Kidney (tissue), 22 donors: ENCODE measurements at places on chromosomes 11 and 22. TPM values are rescaled to one million over a fixed set of nuclear protein-coding genes. Genes with fewer than 3 reads are reported as not detected.
A peak's percentile ranks its signal among the peaks of the same experiment; 100 is the strongest.

The RFPL2 gene
- not detected for total RNA-seq

The SMDT1 gene
- total RNA-seq = 113 TPM

The VPREB1 gene
- not detected for total RNA-seq

The CHST1 gene
- 2.8 TPM for total RNA-seq

The GPHA2 gene
- total RNA-seq = not detected

- H3K27me3 ChIP-seq = no peaks in the 10 kb centered on the region
- H3K4me1 ChIP-seq = no peaks in the 10 kb centered on the region
- H3K36me3 ChIP-seq = no peaks in the 10 kb centered on the region
- no peak overlapping the region for H3K27ac ChIP-seq
- DNase-seq = peak; percentile 20
Observed at GRCh38 chr11:82988936-82989627, 82.6 kb downstream of the RAB30 start.

DNA sequence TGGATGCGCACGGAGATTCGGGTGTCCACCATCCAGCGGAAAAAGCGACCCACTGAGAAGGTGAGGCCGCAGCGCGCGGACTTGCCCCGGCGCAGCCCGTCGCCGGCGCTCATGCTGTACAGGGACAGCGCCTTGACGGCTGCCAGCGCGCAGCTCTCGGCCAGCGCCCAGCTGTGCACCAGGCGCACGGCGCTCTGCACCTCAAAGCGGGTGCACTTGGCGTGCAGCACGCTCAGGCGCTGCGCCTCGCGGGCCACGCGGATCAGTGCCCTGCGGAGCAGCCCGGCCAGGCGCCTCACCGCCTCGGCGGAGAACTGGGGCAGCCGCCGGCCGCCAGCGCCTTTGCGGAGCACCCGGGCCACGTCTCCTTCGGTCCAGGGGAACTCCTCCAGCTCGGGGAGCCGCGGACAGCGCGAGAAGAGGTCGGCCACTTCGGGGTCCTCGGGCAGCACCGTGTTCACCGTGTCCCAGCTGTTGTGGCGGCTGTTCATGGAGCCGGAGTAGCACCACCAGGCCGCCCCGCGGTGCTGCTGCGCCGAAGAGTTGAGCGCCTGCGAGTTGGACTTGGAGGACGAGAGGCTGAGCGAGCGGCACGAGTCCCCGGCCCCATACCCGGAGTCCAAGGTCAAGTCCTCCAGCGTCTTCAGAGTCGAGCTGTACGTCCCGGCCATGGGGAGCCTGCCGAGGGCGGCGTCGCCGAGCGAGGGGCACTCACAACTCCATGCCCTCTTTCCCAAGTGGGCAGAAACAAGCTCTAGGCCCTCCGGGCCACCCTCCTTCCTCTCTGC, 703 bp downstream of the ABTB2 start:
- H3K27me3 ChIP-seq = peaks cover 11% of the 10 kb centered on the region
- no peaks in the 10 kb centered on the region for H3K4me1 ChIP-seq
- H3K36me3 ChIP-seq = no peaks in the 10 kb centered on the region
- peak overlapping the region; percentile 27 for H3K4me3 ChIP-seq

- DNase-seq = no peak
- no peaks in the 10 kb centered on the region for H3K27me3 ChIP-seq
- H3K27ac ChIP-seq = no peak within 1 kb of the TSS
- H3K36me3 ChIP-seq = no peaks in the 10 kb centered on the region
- H3K4me1 ChIP-seq = no peaks in the 10 kb centered on the region
Observed at GRCh38 chr22:30471616-30472318, at the start of gene SEC14L3. TSS of gene SEC14L3 (minus strand) at chr22:30472017. CDS start at chr22:30471958, 59 bp downstream.

DNA sequence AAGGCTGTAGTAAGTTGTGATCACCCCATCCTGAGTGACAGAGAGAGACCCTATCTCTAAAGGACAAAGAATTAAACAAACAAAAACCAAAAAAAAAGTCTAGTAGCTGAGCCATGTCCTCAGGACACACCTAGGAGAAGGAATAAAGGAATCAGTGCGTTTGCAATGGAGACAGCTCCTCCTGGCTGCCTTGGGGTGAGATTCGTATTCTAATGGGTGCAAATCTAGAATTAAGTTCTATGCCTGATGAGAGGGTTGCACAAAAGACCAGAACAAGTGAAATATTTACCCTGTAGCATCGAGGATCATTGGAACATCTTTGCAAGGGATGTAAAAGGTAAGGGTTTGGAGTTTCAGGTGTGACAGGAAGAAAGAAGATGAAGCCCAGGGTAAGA, 70.3 kb upstream of the BMAL1 start:
- no peaks in the 10 kb centered on the region for H3K4me1 ChIP-seq
- H3K27me3 ChIP-seq = no peaks in the 10 kb centered on the region
- no peaks in the 10 kb centered on the region for H3K36me3 ChIP-seq
- H3K4me3 ChIP-seq = no peak overlapping the region

DNA sequence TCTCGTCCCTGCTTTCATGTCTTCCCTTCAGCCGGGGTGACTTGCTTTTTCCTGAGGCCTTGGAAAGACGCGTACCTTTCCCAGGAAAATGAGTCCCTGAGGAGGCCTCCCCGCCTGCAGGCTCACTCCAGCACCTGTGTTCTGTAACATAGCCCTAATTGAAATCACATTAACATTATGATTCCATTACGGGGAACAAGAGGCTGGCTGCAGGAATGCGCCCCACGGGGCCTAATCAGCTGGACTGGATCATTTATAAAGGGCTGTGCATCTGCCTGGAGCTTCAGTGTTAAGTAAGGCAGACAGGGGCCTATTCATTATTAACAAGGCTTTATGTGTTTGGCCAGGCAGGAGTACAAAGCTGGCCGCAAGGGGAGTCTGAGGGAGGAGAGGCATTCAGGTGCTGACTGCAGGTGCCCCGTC, 41.9 kb upstream of the TSPAN18 start:
- H3K27ac ChIP-seq = no peak overlapping the region
- H3K36me3 ChIP-seq = no peaks in the 10 kb centered on the region
- DNase-seq = no peak
- no peaks in the 10 kb centered on the region for H3K27me3 ChIP-seq
- H3K4me3 ChIP-seq = no peak overlapping the region
- H3K4me1 ChIP-seq = no peaks in the 10 kb centered on the region

GRCh38 chr11:112175599-112175952, 264 bp downstream of the BCO2 start:
- no peak for DNase-seq
- peak overlapping the region; percentile 41 for H3K4me3 ChIP-seq
- H3K4me1 ChIP-seq = no peaks in the 10 kb centered on the region
- no peaks in the 10 kb centered on the region for H3K27me3 ChIP-seq
- no peak overlapping the region for H3K27ac ChIP-seq

- DNase-seq = no peak
- H3K4me1 ChIP-seq = no peaks in the 10 kb centered on the region
- no peak overlapping the region for H3K4me3 ChIP-seq
- no peaks in the 10 kb centered on the region for H3K27me3 ChIP-seq
- H3K27ac ChIP-seq = no peak overlapping the region
- no peaks in the 10 kb centered on the region for H3K36me3 ChIP-seq
Observed at GRCh38 chr11:57100638-57101331, 81.0 kb upstream of the LRRC55 start.

GRCh38 chr22:39638958-39639357, 68.4 kb downstream of the CACNA1I start:
- no peak for DNase-seq
- no peaks in the 10 kb centered on the region for H3K4me1 ChIP-seq
- no peak overlapping the region for H3K4me3 ChIP-seq
- no peak overlapping the region for H3K27ac ChIP-seq
- H3K27me3 ChIP-seq = no peaks in the 10 kb centered on the region
- H3K36me3 ChIP-seq = no peaks in the 10 kb centered on the region

- no peaks in the 10 kb centered on the region for H3K4me1 ChIP-seq
- H3K27ac ChIP-seq = no peak overlapping the region
- no peaks in the 10 kb centered on the region for H3K36me3 ChIP-seq
- no peaks in the 10 kb centered on the region for H3K27me3 ChIP-seq
- DNase-seq = no peak
Observed at GRCh38 chr11:132742929-132743328, 789.4 kb downstream of the OPCML start.

- H3K36me3 ChIP-seq = no peaks in the 10 kb centered on the region
- no peak overlapping the region for H3K27ac ChIP-seq
- DNase-seq = no peak
- H3K4me1 ChIP-seq = peaks cover 4% of the 10 kb centered on the region
Observed at GRCh38 chr22:43159484-43160178, 8.3 kb downstream of the TSPO start.

DNA sequence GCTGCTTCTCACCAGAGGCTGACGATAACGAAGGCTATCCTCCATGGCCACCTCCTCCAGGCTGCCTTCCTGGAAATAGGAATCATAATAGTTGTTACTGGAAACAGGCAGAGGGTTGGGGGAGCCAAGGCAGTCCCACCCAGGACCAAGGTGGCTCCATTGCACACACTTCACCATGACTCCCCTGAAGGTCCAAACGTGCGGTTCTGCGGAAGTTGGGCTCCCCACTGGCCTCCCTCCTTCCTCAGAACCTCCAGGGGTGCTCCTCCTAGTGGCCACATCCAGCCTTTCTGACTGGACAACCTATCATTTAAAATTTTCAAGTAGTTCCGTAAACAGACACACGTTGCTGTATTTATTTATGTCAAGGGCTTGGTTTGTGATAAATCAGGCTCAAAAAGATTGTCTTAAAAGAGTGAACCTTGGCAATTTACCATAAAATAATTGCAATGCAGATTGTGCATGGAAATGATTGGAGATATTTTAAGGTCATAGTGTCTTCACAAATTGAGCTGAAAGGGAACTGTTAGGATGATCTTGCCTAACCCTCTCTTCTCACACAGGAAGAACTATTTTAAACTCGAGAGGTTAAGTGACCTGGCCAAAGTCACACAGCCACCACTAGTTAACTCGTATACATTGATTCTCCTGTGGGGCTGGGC, 1.4 kb upstream of the TCN2 start:
- H3K27me3 ChIP-seq = no peaks in the 10 kb centered on the region
- no peak overlapping the region for H3K27ac ChIP-seq
- H3K4me1 ChIP-seq = peaks cover 3% of the 10 kb centered on the region

- H3K36me3 ChIP-seq = peaks cover 12% of the 10 kb centered on the region
- H3K4me1 ChIP-seq = peaks cover 23% of the 10 kb centered on the region
- no peaks in the 10 kb centered on the region for H3K27me3 ChIP-seq
- H3K27ac ChIP-seq = peak overlapping the region; percentile 100
- peak overlapping the region; percentile 42 for H3K4me3 ChIP-seq
- peak; percentile 100 for DNase-seq
Observed at GRCh38 chr11:64241241-64241490, 271 bp downstream of the FKBP2 start.

- H3K27ac ChIP-seq = no peak overlapping the region
- no peaks in the 10 kb centered on the region for H3K27me3 ChIP-seq
- H3K4me1 ChIP-seq = no peaks in the 10 kb centered on the region
- H3K36me3 ChIP-seq = no peaks in the 10 kb centered on the region
- no peak overlapping the region for H3K4me3 ChIP-seq
Observed at GRCh38 chr22:17046566-17047348, 38.0 kb upstream of the IL17RA start.

GRCh38 chr11:76888989-76889388, 28.3 kb downstream of the ACER3 start:
- no peaks in the 10 kb centered on the region for H3K4me1 ChIP-seq
- H3K27me3 ChIP-seq = no peaks in the 10 kb centered on the region
- no peak for DNase-seq
- no peak overlapping the region for H3K4me3 ChIP-seq
- H3K27ac ChIP-seq = no peak overlapping the region
